ENCODE measurements at places on chromosomes 3 and 15.

GRCh38 chr3:53181024-53181371 lies 20.0 kb downstream of the PRKCD start:
- no peak for DNase-seq

DNA sequence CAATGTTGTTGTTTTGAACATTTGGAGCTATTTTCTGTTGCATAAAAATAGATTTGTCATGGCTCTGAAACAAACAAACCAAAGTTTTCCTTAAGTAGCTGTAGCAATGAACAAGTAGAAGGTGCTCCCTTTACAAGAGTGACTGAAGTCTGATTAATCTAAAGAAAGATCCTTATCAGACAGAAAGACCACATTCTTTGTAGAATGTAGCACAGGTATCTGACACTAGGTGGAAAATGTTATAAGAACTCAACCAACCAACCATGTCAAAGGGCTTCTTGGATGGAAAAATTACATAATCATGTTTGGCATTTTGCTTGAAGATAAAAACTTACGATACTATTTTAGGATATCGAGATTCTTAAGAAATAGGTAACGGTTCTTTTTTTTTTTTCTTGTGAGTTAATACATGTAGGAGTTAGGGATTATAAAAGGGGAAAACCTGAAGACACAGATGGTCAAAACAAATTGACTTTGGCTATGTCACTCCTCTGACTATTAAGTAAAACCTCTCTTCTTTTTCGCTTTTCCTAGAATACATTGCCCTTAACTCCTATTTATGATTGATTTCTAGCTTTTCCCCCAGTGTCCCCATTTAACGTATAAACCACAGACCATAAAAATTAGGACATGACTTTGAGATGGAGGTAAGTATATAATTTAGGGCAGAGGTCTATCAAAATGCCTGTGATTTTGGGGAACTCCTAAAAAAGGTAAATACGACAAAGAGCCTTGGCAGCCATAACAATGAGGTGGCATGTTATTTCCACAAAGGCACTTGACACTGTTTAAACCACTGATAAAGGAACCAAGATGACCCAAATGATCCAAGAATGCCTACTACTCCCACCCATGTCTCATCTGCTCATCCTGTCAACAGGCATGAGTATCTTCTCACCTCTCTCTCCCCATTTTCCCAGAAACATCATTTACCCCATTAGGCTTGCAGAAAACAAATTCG lies 72.0 kb downstream of the CCR4 start:
- DNase-seq, result no peak

- no peak for DNase-seq
Measured at GRCh38 chr15:93985925-93986324, 245.4 kb upstream of the MCTP2 start.

DNA sequence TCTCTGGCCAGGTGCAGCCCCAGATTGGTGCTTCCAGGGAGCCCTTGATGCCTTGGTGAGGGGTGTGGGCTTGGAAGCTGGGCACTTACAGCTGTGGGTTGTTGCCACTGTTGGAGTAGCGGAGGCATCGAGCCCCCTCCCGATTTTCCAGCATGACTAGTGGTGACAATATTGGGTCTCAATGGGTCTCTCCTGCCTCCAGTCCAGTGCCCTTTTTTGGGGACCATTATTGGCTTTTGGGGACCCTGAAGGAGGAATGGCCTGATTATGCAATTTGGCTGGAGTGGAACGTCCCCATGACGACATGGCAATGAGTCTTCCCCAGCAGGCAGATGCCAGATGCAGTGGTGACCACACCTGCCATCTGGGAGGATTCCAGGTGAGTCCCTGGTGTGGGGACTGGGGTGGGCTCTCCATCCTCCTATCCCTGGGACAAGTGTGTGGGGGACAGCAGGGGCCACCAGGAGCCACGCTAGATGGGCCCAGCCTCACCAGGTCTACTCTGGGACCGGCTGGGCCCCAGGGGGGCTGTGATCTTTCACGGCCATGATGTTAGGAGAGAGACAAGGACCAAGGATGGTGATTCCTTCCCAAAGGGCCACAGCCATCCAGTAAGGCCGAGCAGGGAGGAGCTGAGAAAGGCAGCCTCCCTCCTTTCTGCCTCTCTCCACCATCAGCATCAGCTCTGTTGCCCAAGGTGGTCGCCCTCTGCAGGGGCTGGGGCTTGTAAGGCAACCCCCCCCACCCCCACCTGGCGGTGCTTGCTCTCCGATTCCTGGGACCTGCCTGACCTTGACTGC lies 196.8 kb downstream of the GOLGA6L6 start:
- DNase-seq, result peak; percentile 60

DNA sequence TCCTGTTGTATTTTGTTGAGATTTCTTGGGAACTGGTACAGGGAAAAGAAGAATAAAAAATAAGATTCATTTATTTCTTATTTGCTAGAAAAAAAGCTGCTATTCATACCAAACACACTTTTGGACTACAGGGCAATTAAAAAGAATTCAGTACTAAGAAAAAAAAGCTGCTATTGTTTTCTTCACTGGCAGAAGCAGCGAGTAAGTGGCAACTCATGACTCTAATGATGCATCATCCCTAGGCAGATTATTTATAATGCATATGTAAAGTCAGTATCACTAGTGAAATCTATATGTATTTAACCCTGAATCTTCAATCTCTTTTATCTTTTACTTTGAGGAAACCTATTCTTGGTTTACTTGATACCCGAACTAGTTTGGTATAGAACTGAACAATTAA lies 15.2 kb downstream of the PFN2 start:
- no peak for DNase-seq

DNA sequence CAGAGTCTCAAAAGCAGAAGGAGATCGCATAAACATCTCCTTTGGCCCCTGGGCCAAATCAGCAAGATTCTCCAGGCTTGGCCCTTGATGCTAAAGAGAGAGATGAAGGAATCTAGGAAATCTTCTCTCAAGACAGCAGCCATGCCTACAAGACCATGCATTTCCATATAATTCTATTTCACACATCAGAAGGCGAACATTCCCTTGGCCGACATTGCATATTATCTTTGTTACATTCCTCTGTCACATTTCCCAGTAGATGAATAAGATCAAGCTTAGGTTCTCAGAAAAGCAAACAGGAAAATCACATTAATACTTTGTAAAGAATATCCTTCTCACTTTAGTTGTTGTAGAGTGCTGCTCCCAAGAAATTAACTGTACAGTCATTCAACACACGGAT lies 21.3 kb downstream of the GASK1A start:
- DNase-seq, result no peak

GRCh38 chr3:69231929-69232440 lies 109.6 kb upstream of the LMOD3 start:
- DNase-seq, result no peak

DNA sequence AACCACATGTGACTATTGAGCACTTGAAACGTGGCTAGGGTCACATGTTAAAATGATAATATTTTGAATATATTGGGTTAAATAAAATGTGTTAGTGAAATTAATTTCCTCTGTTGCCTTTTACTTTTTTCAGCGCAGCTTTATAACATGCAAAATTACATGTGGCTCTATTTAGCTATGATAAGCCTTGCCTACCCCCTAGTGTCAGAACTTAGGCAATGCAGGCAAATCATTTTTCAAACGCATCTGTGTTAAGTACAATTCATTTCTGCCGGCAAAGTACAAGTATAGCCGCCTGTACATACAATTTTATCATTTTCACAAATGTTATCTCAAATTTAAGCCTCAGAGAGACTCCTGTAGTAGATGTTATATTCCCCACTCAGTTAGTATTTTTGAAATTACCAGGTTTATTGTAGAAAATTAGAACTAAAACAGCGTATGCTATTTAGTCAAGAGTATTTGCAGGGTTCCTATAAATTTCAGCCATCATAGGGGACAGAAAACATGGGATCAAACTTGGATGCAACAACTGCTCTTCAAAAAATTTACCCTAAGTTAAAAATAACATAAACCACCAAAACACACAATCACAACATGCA lies 56.1 kb downstream of the TAFA4 start:
- DNase-seq, result no peak

DNA sequence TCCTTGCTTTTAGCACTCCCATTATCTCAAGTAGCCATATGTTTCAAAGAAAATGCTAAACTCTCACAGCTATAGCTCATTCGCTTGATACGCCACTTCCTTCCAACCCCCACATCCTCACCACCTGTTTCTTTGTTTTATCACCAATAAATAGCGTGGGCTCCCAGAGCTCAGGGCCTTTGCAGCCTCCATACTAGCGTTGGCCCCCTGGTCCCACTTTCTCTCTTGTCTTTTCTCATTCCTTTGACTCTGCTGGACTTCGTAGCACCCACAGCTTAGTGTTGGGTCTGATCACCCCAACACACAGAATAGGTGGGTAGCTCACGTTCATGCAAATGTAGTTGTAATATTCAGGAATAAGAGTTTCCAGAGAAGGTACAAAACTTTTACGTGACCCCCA lies 4.1 kb upstream of the GPD1L start:
- DNase-seq, result no peak

- no peak for DNase-seq
Measured at GRCh38 chr15:59406446-59406845, 31.5 kb upstream of the FAM81A start.

DNA sequence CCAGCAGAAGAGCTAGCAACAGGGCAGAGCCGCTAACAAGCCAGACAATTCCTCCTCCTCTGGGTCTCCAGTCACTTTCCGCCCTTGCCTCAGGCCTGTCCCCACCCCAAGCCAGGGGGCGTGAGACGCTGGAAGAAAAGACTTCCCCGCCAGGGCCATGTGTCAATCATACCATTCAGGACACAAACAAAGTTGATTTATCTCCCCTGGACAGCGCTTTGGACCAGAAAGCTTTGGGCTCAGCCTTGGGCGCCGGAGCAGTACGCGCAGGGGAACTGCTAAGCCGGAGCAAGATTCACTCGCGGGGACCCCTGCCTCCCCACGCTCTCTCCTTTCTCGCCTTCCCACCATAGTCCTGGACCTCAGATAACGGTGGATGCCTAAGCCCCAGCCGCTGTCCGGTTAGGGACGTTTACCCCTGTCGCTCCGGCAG lies 479 bp downstream of the LRRC2 start:
- peak; percentile 77 for DNase-seq

GRCh38 chr3:165159760-165160421 lies 36.3 kb downstream of the SLITRK3 start:
- no peak for DNase-seq

GRCh38 chr15:35696767-35697231 lies 150.8 kb upstream of the DPH6 start:
- no peak for DNase-seq

- no peak for DNase-seq
Measured at GRCh38 chr3:24343084-24343783, 151.4 kb downstream of the THRB start.

- no peak for DNase-seq
Measured at GRCh38 chr3:133081016-133081415, 42.8 kb downstream of the TMEM108 start.

- DNase-seq, result no peak
Measured at GRCh38 chr3:63933459-63933858, 21.3 kb upstream of the SCAANT1 start.

DNA sequence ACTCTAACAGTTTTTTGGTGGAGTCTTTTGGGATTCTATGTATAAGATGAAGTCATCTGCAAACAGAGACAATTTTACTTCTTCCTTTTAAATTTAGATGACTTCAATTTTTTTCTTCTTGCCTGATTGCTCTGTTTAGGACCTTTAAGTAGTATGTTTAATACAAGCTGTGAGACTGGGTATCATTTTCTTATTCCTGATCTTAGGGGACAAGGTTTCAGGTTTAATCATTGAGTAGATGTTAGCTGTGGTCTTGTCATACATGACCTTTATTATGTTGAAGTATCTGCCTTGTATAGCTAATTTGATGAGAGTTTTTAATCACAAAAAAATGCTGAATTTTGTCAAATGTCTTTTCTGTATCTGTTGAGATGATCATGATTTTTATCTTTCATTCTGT lies 20.6 kb downstream of the GRM2 start:
- no peak for DNase-seq

- DNase-seq, result no peak
Measured at GRCh38 chr15:26702381-26702780, 70.5 kb downstream of the GABRB3 start.

- no peak for DNase-seq
Measured at GRCh38 chr15:74403588-74403919, 30.2 kb downstream of the SEMA7A start.

DNA sequence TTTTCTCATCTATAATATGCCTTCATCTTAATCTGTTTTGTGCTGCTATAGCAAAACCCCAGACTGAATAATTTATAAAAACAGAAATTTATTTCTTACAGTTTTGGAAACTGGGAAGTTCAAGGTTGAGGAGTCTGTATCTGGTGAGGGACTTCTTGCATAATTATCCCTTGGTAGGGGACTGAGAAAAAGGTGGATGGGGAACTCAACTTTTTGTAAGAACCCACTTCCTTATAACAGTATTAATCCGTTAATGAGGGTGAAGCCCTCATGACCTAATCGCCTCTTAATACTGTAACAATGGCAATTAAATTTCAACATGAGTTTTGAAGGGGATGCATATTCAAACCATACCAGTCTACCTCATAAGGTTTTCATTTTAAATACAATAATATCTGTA lies 17.4 kb upstream of the MYH15 start:
- no peak for DNase-seq

- DNase-seq, result no peak
Measured at GRCh38 chr3:35678643-35679161, 39.4 kb downstream of the ARPP21 start.

- no peak for DNase-seq
Measured at GRCh38 chr3:159416856-159417255, 571.8 kb upstream of the IL12A start.

DNA sequence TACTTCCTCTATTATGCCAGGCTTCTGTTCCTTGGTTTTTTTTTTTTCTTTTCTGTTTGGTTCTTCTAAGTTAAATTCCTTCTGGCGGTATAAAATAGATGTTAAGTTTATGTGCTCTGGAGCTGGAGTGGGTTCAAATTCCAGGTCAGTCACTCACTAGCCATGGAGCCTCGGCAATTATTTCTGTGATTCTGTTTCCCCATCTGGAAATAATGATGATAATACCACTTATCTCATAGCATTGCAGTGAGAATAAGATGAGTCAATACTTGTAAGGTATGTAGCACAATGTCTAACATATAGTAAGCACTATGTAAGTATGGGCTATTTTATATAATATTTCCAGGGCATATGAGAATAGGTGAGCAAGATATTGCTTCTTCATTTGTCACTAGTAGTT lies 33.2 kb upstream of the ZDHHC23 start:
- no peak for DNase-seq

DNA sequence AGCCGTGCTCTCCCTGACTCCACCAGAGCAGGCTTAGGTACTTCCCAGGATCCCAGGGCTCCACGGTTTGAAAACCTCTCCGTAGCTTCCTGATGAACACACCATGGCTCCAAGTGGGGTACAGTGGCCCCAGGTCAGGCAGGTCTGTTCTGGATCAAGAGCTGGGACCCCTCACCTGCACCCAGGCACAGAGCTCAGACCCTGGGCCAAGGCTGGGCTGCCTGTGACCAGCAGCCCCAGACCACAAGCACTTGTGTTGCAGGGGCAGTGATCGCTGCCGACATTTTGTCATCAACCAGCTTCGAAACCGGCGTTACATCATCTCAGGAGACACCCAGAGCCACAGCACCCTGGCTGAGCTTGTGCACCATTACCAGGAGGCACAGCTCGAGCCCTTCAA lies 5.3 kb downstream of the SH2D7 start:
- DNase-seq, result peak; percentile 47

GRCh38 chr3:48446425-48447193 lies at the start of gene ATRIP:
Gene ATRIP, plus strand, starts transcription at chr3:48446737. Its CDS starts 109 bp downstream, at chr3:48446846.
- DNase-seq, result peak; percentile 96

GRCh38 chr3:80023010-80023409 lies 255.2 kb upstream of the ROBO1 start:
- no peak for DNase-seq

Data from suprapubic skin (tissue), 4 donors.